ENCODE measurements at places on chromosomes 5 and 9. TPM values are rescaled to one million over a fixed set of nuclear protein-coding genes. Genes with fewer than 3 reads are reported as not detected.

Gene ATP10B
- not detected for polyA plus RNA-seq

Gene PCDHB11
- not detected for polyA plus RNA-seq

Gene ZNF618
- 1.4 TPM for polyA plus RNA-seq

- DNase-seq: no peak
Measured at GRCh38 chr5:170132269-170132975, 26.7 kb downstream of the FOXI1 start.

DNA sequence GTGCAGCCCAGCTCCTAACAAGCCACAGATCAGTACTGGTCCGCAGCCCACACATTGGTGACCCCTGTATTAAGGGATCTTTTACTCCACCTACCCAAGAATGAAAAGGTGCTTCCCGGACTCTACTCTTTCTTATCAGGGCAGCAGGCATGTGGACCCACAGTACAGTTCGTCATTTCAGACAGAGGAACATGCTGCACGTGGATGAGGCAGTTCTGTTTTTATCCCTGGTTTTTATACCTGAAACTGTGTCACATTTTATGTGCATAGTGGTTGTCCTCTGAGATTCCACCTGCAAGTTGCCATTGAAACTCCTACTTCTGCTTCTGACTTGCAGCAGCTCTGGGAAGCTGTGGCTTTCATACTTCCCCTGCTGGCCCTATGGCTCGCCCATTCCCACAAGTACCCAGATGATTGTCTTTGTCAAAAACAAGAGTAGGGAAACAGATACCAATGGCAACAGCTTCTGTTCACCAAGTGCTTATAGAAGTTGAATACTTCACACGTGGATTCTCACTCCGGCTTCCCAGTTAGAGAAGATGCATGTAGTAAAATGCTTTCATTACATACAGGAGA lies 208.0 kb downstream of the TRIO start:
- DNase-seq: no peak

DNA sequence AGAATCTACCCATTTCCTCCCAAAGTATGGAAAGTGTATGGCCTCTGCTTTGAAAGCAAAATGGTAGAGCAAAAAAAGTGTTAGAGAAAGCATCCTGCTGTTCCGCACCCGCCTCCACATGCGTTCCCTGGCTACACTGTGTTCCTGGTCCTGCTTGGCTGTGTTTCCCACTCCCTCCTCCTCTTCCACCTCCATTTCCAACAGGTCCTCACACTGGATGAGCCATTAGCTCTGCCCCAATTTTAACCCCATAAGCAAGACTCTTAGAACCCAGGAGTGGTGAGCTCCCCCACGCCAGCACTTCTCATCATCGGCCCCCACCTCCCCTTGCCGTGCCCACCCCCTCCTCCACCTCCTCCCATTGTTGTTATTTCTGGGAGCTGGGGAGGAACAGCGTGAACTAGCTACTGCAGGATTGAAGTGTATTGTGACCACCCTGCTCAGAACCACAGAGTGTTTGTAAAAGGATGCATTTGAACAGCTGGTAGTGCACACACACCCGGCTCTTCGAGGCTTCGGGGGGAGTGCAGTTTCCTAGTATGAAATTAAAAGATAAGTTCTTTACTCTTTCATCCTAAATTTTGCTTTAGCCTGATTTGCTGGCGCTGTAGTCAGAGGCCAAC lies 120.0 kb downstream of the PDZD2 start:
- no peak for DNase-seq

GRCh38 chr5:8150791-8151190 lies 281.8 kb downstream of the MTRR start:
- DNase-seq: no peak

Gene BRD3
- polyA plus RNA-seq: 29.0 TPM

Gene DMRT3
- polyA plus RNA-seq: not detected

GRCh38 chr9:109328978-109329637 lies 8.2 kb upstream of the EPB41L4B start:
- DNase-seq: no peak

Gene ANKRD33B
- polyA plus RNA-seq: 0.15 TPM

DNA sequence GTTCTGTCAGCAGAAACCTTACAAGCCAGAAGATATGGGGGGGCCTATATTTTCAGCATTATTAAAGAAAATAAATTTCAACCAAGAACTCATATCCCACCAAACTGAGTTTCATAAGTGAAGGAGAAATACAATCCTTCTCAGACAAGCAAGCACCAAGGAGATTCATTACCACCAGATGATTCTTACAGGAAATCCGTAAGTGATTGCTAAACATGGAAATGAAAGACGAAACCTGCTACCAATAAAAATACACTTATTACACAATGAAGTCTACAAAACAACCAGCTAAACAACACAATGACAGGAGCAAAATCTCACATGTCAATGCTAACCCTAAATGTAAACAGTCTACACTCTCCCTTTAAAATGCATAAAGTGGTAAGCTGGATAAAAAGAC lies 17.8 kb upstream of the C9orf72 start:
- no peak for DNase-seq

- DNase-seq: no peak
Measured at GRCh38 chr9:82957529-82958379, 105.2 kb downstream of the RASEF start.

DNA sequence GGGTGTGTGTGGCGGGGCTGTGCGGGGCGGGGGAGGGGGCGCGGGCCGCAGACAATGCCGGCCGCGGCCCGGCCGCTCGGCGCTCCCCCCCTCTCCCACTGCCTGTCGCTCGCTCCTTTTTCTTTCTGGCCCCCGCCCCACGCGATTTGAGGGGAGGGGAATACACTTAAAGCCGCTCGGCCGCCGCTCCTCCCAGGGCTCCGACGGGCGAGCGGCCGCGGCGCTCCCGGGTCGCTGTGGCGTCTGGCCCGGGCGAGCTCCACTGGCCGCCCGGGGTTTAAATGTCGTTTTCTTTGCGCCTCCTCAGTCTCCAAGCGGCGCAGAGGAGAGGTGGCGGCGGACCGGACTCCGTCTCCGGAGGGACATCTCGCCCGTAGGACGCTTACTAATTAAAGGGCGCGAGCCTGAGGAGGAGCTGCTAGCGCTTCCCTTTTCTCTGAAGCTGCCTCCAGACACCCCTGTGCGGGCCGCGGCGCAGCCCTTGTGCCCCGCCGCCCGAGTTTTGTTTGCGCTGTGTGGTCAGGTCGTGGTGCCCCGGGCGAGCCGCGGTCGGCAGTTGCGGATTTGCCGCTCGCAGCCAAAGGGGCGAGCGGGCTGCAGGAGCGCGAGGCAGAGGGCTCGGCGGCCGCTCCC lies 1.4 kb downstream of the ZSWIM6 start:
- peak; percentile 50 for DNase-seq

GRCh38 chr5:154373326-154373725 lies 72.5 kb upstream of the SAP30L start:
- no peak for DNase-seq
